ENCODE measurements at places on chromosomes 6 and 20. TPM values are rescaled to one million over a fixed set of nuclear protein-coding genes. Genes with fewer than 3 reads are reported as not detected.

Gene RAB44
- not detected for total RNA-seq

Gene AGPAT4
- total RNA-seq, result 11.4 TPM

Gene SLC35F1
- not detected for total RNA-seq

Gene RFX6
- not detected for total RNA-seq

Gene ACTR5
- total RNA-seq, result 11.0 TPM
